HTR-8/SVneo (cell line): ENCODE measurements at places on chromosomes 5 and 9.
A peak's percentile ranks its signal among the peaks of the same experiment; 100 is the strongest.

- DNase-seq = no peak
Observed at GRCh38 chr5:83917261-83917908, 196.7 kb upstream of the HAPLN1 start.

GRCh38 chr9:72460342-72461312 is 60.8 kb upstream of the TMC1 start:
- DNase-seq = no peak

GRCh38 chr9:133676450-133676849 is 40.3 kb downstream of the DBH start:
- peak; percentile 9 for DNase-seq

DNA sequence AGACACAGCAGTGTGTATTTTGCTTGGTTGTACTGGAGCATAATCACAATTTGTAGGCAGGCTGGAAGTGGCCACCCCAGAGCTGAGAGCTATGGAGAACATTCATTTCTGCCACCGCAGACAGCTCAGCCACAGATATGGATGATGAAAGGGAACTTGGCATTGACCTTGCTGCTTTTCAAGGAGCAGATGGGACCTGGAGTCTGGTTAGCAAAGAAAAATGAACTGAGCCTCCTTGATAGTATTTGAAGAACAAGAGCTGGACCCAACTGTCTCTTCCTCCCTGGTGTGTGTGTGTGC is 395.2 kb upstream of the ZNF462 start:
- DNase-seq = no peak

GRCh38 chr9:116422119-116422979 is 264.8 kb upstream of the TRIM32 start:
- no peak for DNase-seq

GRCh38 chr5:130706696-130707095 is 458.4 kb downstream of the HINT1 start:
- no peak for DNase-seq

GRCh38 chr5:94154672-94155071 is 413.3 kb upstream of the POU5F2 start:
- DNase-seq = no peak

DNA sequence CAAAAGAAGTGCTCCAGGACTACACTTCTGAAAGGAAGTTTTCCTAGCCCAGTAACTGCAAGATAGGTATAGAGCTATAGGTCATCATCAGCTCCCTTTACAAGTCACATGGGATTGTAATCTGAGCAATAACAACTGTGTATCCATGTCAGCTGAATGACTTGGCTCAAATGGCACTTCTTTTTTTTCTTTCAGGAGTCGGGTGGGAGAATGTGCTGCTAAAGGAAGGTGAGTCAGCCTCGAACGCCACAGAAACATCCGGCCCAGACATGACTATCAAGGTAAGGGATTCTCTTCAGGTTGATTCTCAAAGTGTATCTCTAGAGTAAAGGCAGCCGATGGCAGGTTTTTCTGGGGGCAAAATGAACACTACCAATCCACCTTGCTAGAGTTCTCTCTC is 192.2 kb downstream of the C9orf152 start:
- DNase-seq = peak; percentile 65

GRCh38 chr9:34451135-34451534 is 7.2 kb downstream of the FAM219A start:
- DNase-seq = no peak

GRCh38 chr9:72473474-72474261 is 47.7 kb upstream of the TMC1 start:
- DNase-seq = no peak

- peak; percentile 41 for DNase-seq
Observed at GRCh38 chr5:61933787-61934626, 372.0 kb upstream of the KIF2A start.

DNA sequence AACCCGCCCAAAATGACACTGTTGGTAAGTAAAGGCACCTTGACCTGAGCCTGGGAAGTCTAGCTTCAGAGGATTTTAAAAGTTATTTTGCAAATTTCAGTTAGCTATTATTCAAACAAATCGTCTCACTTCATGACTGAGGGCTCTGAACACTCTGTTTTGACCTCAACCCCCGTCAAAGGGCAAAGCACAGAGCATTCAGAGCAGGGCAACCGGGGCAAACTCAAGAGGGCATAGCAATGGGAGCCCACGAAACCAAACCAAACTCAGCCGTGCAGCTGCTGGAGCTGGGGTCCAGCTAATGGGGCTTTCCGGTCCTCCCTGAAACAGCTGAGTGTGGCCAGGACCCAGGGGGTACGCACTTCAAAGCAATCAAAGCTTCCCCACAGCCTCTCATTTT is 1.6 kb downstream of the C9 start:
- DNase-seq = no peak

DNA sequence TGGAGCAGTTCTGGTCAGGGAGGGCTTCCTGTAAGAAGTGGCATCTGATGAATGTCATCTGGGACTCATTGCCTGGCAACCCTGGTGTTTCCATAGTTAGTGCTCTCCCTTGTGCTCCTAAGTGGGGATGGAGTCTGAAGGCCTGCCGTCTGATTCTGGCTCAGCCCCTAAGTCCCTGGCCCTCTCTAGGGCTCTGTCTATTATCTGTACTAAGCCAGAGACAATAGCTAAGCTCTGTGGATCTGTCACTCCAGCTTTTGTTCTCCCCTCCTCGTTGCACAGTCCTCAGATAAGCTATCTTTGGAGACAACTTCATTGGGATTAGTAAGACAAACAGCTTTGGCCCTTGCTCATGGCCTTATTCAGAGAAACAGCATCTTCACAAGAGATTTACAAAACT is 30.6 kb upstream of the TTC1 start:
- DNase-seq = no peak

- DNase-seq = no peak
Observed at GRCh38 chr5:21774801-21775200, 1078.3 kb downstream of the CDH12 start.

DNA sequence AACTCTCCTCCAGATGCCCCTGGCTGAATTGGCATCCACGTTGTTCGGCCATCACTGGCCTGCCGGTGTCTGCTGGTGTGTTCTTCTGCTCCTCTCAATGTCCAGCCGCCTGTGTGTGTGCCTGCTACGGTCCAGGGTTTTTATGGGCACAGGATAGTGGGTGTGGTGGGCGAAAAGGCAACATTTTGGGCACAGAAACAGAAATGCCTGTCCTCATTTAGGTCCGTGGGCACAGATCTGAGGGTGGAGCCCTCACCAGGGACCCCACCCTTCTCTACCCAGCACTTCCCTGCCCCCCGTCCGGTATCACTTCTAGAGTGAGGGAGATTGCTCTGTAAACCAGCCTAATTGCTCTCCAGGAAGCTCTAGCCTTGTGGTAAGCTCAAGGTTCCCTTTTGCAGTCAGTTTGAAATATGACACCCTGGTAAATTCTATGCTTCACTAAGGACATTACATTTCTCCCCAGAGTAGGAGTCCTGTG is 410.1 kb downstream of the MAT2B start:
- peak; percentile 38 for DNase-seq

DNA sequence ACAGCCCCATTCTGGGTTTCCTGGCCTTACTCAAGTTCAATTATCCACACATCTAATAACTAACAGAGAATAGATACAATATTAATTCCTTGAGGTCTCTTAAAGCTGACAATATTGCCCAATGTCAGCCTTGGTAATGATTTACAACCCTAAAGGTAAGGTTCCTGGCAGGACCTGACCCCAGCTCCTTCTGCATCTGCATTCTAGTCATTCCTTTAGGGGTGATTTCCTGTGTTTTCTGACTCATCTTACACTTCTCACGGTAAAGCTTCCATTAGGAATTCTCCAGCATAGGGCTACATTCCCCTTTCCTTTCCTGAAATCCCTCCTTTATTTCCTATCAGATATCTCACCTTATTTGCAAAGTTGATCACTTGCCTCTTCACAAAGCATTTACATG is 9.3 kb downstream of the HAVCR1 start:
- DNase-seq = peak; percentile 36

DNA sequence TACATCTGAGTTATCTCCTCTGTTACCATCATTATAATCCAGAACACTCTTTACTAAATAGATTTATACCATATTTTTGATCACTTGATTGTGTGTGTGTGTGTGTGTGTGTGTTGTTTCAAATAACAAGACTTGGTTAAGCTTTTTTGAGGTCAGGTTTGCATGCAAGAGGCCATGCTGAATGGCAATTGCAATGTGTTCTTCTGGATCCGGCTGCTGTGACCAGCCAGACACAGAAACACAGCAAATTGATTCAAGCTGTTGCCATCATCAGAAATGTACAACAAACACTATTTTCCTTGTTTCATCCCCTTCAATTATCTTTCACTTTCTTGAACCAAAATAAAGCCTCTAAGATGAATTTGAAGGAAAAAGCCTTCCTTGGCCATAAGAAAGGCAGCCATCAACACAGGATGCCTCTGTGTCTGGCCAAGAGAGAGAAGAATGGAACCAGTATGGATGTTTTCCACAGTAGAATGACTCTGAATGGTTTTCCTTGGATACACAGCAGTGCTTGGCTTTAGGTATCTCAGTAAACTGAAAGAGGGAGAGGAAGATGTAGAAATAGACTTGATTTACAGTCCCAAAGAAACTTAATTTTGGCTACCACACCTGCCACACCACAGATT is 53.9 kb downstream of the DPYSL3 start:
- no peak for DNase-seq

- no peak for DNase-seq
Observed at GRCh38 chr5:133866903-133867245, 101.6 kb downstream of the C5orf15 start.

GRCh38 chr5:93285461-93285860 is 295.6 kb downstream of the NR2F1-AS1 start:
- no peak for DNase-seq

DNA sequence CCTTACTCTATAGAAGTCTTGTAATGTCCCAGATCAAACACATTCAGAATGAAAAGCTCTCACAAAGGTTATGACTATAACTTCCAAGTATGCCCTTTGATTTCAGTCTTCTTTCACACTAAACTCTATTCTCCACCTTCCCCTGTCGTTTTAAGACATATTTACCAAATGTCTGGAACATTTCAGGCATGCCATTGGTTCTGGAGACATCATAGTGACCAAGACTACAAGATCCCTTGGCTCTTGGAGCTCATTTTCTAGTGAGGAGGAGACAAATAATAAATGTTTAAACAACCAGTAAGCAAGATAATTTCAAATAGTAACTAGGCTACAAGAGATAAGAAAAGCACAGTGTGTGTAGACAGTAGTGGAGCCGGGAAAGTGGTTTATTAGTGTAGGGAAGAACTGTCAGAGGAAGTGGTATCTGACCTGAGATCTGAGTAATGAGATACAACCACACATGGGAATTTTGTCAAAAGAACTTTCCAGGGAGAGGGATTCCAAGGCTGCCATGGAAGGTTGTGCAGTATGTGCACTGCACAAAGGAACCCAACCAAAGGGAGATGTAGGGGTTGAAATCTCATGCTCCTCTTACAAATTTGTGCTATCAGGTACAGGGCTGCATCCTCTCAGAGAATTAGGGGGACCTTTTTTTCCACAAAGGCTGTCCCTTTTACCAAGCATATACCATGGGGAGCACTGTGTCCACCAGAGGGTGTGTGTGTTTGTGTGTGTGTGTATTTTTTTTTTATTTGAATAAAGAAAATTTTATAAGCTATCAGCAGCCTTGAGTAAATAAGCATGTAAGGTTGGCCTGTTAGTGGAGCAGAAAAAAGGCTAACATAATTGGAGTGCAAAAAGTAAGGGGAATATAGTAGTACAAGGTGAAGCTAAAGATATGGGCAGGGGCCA is 1279.1 kb upstream of the WWC1 start:
- no peak for DNase-seq

- no peak for DNase-seq
Observed at GRCh38 chr9:87099407-87099806, 152.1 kb upstream of the GAS1 start.

- DNase-seq = no peak
Observed at GRCh38 chr9:109192732-109193361, 25.8 kb upstream of the FRRS1L start.
